Esophagus squamous epithelium (tissue), 5 donors: ENCODE measurements at places on chromosomes 12 and 14.

- DNase-seq: no peak
Measured at GRCh38 chr14:19917955-19918518, 2.4 kb upstream of the OR4K5 start.

- no peak for DNase-seq
Measured at GRCh38 chr12:76643438-76643837, 83.9 kb upstream of the OSBPL8 start.

GRCh38 chr12:92237762-92238523 is 92.3 kb upstream of the BTG1 start:
- no peak for DNase-seq

DNA sequence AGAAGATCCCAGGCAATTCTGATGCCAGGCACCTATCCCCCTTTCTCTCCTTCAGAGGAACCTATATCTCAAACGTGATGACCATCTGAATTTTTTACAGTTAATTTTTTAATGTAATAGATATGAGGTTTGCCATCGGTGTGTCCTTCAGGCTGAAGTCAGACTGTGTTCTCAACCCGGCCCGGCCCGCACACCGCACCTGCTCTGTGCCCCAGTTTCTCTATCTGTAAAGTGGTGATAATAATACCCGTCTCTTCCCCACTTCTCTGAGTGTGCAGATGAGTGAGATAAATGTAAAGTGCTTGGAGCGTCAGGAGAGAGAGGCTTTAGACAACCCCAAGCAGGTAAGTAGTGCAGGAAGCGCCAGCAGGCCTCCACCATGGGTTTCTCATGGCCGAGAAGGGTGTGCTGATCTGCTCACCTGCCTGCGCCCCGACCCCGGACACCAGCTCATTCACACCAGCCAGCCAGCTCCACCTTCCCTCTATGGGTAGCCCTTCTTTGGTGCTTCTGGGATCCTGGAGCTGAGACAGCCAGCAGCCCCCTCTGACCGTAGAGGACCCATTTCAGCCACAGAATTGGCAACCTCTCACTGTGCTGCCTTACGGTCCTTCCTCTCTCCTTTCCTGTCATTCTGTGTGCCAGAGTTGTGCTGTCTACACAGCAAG is 80.0 kb downstream of the ZFP36L1 start:
- no peak for DNase-seq

- no peak for DNase-seq
Measured at GRCh38 chr14:71242237-71242748, 335.0 kb downstream of the PCNX1 start.

DNA sequence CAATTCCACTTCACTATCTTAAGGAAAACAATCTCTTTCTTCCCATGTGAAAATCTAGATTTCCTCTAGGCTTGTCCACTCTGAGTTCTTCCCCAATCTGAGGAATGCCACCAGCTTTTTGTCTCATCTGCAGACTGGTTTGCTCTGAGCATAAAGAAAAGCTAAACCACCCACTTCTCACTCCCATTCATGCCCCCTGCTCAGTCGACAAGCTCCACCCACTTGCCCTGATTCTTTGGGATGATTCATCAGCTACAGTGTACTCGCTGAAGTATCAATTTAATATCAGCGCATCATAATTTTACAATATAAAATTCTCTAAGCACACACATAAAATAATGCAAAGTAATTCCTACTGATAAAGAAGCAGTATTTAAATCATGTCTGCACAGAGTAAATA is 209.1 kb downstream of the GRIN2B start:
- no peak for DNase-seq

- no peak for DNase-seq
Measured at GRCh38 chr14:87896393-87897380, 96.3 kb downstream of the GALC start.

- DNase-seq: no peak
Measured at GRCh38 chr14:71438684-71439083, 493.5 kb upstream of the RGS6 start.

DNA sequence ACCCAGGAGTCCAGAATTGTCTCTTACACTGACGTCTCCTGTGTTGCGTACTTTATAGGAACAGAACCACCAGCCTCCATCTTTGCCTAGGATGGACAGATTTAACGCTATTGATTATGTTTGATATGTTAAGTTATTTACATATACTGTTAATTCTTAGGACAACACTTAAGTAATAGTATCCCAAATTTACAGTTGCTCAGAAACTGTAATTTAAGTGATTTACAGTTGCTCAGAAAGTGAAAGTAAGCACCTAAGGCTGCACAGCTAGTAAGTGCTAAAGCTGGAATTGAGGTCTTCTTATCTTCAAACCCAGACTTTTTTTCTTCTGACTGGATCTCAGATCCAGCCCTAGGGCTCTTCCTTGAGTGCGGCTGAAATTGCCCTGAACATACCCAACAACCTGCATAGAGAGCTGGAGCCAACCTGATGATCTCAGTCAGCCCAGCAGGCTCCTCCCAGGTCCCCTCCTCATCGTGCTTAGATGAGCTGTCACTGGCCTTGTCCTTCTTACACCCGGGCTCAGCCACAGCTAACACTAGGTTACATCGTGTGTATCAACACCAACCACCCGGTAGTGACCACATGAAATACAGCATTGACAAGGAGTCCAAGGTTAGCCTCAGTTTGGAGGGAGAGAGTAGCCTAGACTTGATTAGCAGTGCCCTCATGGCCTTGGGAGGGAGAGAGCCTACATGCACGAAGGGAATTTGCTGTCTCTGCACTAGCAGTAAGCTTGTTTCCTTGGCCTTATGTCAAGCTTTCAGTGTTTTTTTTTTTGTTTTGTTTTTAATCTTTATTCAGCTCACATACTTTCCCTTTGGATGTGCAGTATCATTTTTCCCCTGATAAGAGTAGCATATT is 111.1 kb upstream of the ARHGAP5 start:
- no peak for DNase-seq

DNA sequence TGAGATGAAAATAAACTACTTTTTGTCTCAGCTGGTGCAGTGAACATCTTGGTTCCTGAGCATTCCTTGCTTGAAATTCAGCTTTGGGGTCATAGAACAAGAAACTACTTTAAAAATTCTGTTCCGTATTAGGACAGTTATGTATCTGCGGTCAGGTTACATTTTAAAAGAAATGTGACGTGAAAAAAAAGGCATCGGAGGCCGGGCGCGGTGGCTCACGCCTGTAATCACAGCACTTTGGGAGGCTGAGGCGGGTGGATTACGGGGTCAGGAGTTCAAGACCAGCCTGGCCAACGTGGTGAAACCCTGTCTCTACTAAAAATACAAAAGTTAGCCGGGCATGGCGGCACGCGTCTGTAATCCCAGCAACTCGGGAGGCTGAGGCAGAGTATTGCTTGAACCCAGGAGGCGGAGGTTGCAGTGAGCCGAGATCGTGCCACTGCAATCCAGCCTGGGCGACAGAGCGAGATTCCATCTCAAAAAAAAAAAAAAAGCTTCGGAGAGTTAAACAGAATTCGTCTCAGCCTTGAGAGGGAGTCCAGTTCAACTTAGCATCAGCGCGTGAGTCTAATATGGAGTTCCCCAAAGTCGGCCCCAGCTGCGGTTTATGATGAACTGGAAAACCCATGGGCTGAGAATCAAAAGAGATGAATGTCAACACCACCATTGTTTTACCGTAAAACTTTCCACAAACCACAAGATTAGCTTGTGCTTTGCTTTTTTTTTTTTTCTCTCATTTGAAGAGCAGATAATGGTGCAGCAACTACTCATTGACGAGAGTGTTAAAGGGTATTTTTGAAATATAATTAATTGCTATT is 2.1 kb upstream of the SLC2A13 start:
- no peak for DNase-seq

- DNase-seq: no peak
Measured at GRCh38 chr12:4034921-4035320, 161.7 kb upstream of the PARP11 start.

DNA sequence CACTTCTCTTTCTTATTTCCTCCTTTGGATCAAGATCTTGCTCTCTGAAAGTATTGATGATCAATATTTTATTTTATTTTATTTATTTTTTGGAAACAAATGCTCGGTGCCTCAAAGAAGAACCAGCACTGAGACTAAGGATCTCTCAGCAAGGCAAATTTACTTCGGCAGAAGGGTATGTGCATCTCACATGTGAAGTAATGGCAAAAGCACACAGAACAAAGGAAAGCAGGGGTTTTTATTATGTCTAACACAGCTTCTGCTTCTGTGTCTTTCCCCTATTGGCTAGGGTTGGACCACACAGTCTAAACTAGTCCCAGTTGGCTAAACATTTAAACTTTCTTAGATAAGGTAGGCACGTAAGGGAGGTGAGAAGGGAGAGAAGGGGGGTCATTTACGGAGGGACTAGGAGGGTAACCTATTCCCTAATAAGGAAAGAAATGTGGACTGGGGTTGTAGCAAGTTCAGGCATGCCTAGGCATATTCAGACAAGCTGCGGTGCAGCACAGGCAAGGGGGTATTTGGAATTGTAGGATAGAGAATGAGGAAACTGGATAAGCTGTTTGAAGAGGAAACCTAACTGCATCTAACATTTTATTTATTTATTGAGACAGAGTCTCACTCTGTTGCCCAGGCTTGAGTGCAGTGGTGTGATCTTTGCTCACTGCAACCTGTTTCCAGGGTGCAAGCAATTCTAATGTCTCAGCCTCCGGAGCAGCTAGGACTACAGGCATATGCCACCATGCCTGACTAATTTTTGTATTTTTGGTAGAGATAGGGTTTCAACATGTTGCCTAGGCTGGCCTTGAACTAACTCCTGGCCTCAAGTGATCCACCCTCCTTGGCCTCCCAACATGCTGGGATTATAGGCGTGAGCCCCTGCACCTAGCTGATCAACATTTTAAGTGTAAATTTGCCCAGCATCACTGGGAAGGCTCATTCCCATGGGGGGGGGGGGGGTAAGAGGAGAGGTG is 90.0 kb upstream of the EIF5 start:
- no peak for DNase-seq

GRCh38 chr12:114954511-114955055 is 270.6 kb upstream of the TBX3 start:
- DNase-seq: no peak

DNA sequence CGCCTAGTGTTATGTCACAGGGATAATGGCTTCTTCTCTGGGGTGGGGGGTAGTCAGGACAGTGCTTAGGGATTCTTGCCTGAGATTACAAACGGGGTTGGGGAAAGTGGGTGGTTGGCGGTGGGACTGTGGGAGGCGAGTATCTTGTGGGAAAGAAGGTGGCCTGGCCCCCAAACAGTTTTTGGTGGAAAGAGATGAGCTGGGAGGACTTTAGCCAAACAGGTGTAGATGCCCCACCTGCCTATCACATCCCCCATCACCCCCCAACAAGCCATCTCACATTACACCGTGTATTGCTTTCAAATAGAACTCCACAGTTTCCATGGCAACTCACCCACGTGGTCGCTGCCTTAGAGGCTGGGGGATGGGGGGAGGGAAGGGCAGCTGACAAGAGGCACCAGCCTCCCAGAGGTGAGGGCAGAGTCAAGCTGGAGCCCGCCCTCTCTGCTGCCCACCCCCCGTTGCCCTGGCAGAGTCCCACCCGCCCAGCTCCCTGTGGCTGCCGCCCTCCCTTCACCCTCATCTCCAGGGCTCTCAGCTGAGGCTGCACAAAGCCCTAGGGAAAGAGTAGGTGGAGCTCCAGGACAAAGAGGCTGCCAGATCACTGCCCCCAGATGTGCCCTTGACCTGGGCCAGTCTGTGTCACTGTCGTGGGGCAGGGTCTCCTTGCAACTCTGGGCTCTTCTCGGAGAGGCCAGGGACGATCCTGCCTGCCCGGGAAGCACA is 98.3 kb downstream of the LRRC74A start:
- DNase-seq: no peak

DNA sequence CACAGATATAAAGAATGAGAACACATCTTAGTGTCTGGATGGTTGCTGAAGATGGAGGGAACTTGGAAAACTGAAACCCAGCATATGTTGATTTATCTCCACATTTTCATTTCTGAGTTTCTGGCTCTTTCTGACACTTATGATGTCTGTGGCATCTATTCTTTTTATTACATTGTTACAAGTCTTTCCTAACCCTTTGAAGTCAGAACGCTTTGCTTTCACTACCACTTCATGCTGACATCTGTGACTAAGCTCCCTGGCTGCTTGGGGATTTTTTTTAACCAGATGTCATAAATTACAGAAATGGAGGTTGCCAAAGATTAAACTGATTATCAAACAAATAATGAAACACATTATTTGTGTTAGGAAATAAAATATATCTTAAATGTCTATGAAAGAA is 188.7 kb downstream of the KITLG start:
- no peak for DNase-seq

GRCh38 chr12:109449845-109450532 is 27.1 kb downstream of the KCTD10 start:
- DNase-seq: no peak

GRCh38 chr12:65608319-65608916 is 215.9 kb upstream of the HMGA2 start:
- DNase-seq: no peak

DNA sequence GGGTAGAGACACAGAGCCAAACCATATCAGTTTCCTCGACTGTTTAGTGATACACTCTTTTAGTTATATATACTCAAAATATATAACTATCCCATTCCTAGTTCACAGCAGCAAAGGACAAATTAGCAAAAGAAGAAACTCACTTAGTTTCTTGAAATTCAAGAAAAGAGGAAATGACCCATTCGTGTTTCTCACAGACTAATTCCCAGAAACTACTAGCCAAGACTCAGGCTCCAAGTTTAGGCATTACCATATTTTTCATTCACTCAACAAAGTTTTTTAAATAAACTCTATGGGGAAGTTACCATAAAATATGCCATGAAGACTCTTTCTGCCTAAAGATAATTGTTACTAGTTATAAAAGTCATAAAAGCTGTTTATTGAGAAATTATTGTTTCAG is 152.3 kb upstream of the DAAM1 start:
- no peak for DNase-seq

DNA sequence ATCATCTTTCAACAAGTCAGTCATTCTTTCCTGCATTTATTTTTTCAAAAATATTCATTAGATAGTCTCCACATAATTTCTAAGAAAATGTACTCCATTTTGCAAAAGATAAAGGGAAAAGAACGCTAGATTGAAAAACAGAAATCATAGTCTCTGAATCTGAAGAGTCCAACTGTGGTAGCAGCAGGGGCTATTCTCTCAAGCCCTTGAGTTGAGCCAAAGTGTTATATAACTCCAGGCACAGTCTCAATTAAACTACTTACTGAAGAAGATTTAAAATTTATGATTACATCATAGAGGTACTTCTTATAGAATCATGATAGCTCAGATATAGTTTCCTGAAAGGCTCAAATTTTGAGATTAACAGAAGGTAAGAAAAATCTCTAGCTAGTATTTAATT is 5.8 kb downstream of the LDHB start:
- DNase-seq: no peak

- DNase-seq: no peak
Measured at GRCh38 chr14:105398726-105399465, 558 bp downstream of the TEX22 start.

GRCh38 chr12:12230275-12230674 is 36.6 kb downstream of the LRP6 start:
- no peak for DNase-seq

GRCh38 chr12:24661657-24662096 is 287.2 kb downstream of the BCAT1 start:
- no peak for DNase-seq

DNA sequence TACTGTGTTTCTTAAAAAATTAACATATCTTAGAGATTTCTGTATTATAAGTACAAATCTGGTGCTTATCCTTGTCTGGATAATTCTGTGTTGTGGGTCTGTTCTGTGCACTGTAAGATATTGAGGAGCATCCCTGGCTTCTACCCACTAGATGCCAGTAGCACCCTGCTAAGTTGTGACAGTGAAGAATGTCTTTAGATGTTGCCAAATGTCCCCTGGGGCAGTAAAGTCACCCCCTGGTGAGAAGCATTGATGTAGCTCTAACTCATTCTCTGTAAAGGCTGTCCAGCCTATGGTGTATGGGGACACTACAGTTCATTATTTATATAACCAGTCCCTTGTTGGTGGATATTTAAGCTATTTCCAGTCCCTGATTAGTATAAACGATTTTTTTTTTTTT is 31.4 kb downstream of the MAP1LC3B2 start:
- DNase-seq: no peak
